ENCODE measurements at places on chromosomes 7 and 10.
A peak's percentile ranks its signal among the peaks of the same experiment; 100 is the strongest.

DNA sequence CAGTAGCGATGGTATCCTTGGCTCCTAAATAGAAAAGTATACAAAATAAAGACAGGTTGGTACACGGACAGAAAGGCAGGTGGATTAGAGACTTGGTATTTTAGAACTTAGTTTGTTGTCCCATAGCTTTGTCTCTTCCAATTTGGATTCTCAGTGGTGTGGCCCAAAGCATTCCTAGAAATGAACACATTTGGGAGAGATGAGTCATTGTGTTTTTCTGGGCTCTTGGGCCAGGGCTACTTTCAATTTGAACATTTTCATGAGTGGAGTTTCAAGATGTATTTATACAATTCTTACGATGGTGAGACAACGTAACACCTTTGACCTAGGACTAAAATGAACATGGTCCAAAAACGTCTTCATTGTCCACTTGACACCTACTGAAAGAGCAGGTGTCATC, 225.1 kb upstream of the YAE1 start:
- DNase-seq, result no peak

DNA sequence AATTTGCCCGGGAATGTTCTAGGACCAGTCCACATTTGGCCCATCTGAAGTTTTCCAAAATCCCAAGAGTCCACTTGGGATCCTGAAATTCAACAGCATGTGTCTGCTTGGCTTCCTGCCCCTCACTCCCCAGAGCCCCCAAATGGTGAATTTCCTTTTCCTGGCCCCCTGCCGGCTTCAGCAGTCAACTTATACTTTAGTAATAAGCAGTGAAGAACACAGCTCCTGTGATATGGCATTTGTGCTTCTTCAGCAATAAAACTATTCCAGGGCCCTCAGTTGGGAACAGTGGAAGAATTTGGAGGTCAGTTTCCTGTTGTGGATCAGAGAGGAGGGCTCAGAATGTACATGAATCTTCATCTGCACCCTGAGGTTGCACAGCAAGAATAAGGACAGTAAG, 51.1 kb downstream of the PRF1 start:
- no peak for DNase-seq

DNA sequence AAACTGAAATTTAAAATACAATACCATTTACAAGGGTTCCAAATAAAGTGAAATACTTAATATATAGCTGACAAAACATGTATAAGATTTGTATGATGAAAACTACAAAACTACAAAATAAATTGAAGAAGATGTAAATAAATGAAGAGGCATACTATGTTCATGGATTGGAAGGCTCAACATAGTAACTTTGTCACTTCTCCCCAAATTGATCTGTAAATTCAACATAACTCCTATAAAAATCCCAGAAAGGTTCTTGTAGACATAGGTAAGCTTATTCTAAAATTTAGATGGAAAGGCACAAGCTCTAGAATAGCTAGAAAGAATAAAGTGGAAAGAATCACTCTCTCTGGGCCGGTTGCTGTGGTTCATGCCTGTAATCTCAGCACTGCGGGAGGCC, 24.2 kb upstream of the NFKB2 start:
- DNase-seq, result no peak

- DNase-seq, result no peak
Measured at GRCh38 chr7:48781752-48782151, 142.6 kb upstream of the CDC14C start.

DNA sequence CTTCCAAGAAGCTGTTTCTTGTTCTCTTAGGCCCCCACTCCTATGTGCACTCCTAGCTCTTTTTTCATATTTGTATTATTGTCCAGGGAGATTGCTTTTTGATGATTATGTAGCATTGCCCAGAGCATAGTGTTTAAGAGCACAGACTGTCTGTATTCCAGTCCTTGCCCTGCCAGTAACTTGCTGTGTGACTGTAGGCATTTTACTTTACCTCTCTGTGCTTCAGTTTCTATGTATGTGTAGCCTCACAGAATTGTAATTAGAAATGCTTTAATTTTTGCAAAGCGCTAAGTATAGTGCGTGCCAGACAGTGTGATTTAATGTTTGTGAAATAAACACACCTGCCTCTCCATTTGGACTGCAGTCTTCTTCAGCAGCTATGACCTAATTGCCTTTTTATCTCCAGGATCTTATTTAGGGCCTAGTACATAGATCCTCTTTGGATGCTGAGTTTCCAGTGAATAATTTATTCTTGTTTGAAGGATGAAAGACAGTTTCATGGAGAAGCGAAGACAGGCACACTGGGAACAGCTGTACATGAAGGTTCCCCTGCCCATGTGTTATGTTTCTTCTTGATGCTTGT, 1.4 kb downstream of the SEC23IP start:
- no peak for DNase-seq

GRCh38 chr7:15802425-15802824, 115.9 kb upstream of the MEOX2 start:
- no peak for DNase-seq

DNA sequence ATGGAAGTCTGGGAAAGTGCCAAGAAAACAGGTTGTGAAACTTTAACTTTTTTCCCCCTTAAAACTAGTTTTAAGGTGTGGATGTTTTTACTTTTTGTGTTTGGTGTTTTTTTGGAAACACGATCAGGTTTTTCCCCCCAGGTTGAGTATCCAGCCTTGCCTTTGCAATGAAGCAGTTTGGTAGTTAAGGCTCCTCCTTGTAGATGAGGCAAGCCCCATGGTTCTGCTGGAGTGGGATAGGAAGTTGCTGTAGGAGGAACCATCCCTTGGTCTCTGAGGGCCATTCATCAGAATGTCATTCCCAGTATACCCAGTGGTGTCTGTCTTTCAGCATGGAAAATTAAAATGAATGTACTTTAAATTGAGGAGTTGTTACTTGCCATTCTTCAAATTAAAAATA, 2.7 kb downstream of the CUL1 start:
- no peak for DNase-seq

- DNase-seq, result no peak
Measured at GRCh38 chr10:53843736-53844362, 957.2 kb downstream of the PCDH15 start.

DNA sequence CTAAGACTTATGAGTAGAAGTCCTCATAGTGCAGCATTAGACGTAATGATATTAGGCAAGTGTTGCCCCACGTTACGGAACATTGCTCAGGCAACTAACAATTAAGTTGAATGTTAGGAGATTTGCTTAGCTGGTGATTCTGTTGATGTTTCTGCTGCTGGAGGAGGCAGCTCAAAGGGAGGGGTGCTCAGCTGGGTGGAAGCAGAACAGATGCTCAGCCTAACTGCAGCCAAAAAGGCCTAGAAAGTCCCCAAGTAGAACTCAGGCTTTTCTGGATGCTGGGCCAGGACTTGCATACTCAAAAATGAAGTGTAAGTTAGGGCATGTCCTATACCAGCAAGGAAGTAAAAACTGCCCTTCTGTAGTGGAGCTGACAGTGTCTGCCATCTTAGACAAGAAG, 201.4 kb downstream of the ADRA2A start:
- no peak for DNase-seq

DNA sequence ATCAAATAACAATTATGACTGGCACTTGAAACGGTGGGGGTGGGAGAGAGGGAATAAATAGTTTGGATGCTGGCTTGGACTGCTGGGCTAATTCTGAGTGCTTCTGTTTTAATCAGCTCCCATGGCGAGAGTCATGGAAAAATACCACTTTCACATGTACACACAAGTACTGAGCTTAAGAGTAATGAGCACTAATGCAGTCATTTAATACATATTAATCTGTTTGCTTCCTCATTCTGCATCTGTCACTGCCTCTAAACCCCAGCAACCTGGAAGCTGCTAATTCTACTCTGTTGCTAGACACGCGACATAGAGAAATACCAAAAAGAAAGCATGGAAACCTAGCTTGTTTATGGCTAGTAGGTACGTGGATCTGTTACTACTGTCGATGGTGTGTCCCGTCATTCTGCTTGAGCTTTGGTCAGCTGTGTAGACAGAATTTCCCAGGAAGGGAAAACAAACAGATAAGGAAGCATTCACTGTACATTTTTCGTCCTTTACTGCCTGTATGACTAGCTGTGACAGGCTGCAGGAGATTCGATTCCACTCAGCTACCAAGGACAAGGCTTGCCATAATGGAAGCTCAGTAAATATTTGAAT, 238.8 kb downstream of the BAMBI start:
- no peak for DNase-seq

DNA sequence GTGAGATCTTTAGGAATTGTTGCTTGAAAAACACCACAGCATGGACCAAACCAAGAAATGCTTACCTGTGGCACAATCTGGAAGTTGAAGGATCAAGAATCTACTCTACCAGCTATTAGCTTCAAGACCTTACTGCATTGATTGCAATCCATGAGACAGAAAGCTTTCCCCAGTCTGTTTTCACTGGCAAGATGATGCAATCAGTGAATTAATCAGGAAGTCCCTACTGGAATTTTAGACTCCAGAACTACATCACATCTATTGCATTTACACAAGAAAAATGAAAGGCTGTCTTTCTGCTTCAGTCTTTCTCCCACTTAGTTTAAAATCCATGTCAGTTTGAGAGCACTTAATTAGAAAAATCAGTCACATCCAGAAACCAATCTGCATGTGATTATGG, 191.7 kb downstream of the TFEC start:
- no peak for DNase-seq

GRCh38 chr7:2873146-2873545, 29.0 kb upstream of the GNA12 start:
- no peak for DNase-seq

DNA sequence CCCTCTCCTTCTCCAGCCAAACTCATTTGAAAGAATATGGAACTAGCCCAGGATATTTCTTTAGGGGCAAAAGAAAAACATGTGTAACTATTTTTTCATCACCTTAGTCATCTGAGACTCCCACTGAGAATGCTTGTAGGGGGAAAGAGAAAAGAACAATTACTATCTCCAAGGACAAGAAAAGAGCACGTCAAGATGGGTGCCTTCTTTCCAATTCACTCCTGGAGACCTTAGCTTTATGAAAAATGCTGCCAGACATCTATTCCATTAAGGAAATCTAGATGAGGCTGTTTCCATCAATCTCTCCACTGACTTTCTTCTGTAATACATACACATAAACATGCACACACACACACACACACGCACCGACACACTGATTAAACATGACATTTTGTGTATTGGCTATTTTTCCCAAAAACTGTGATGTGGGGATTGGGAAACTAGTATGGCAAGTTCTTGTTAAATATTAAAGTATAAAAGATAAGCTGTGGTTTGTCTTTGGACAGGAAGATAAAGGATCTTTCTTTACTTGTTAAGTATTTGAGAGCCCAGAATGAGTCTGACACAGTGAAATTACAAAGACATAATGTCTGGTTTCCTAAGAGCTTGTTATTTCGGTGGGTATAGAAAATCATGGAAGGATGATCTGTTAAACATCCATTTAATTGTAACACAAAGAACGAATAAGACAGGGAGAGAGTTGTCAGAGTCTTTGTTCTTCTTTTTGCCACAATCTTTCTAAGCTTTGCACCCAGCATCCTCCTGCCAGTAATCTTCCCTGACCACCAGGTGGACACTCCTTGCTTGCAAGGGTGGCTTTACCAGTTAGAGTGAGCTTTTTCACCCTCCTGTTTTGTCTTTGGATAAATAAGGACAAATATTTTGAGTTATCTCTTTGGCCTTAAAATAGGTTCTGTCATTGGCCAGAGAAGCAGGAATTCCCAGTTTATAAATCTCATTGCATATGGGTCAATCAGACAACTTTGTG, 177.3 kb upstream of the TMEM72 start:
- no peak for DNase-seq

DNA sequence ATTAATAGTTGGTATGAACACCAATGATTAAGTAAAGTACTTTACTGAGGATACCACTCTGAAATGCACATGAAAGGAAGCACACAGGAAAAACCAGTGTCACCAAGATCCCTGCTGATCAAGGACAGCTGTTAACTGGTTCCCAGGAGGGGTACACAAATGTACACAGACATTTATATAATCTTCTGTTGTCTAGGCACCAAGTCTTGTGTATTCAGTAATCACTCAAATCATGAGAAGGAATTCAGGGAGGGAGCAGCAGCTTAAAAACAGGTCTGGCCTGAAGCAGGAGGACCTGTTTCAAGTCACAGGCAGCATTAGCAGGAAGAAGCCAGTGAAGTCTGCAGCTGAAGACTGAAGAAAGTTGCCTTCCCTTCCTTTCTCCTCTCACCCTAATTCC, 18.7 kb downstream of the MPP7 start:
- no peak for DNase-seq

DNA sequence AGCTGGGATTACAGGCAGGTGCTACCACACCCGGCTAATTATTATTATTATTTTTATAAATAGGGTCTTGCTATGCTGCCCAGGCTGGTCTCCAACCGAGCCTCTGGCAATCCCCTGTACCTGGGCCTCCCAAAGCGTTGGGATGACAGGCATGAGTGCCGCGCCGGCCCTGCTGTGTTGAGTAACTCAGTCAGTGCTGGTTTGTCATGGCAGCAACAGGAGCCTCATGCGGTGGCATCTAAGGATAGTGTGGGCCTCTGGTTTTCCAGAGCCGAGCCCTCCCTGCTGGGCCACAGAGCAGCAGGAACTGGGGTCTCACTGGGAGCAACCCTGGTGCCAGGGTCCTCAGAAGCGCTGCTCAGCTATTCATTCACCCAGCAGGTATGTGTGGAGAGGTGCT, 244.7 kb downstream of the ELFN1 start:
- no peak for DNase-seq

- no peak for DNase-seq
Measured at GRCh38 chr10:118045158-118045836, 1.4 kb downstream of the RAB11FIP2 start.

- DNase-seq, result peak; percentile 37
Measured at GRCh38 chr7:148914208-148914777, 30.2 kb upstream of the EZH2 start.

GRCh38 chr10:75685187-75685586, 253.8 kb downstream of the LRMDA start:
- no peak for DNase-seq

DNA sequence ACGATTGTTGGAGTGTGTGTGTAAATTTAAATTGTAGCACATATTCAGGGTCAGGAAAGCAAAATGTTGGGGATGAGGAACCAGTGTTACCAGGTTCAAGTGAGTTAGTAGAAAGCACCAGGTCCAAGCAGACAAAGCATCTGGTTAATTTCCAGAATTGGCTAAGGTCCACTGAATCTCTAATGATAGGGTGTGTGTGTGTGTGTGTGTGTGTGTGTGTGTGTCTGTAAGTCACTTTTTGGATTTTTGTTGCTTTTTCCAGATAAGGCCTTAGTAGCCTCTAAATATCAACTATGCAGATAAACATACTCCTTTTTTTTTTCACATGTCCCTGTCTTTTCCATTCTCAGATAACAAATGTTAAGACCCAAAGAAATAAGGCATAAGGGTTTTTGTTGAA, 36.6 kb upstream of the FMC1 start:
- DNase-seq, result no peak

- no peak for DNase-seq
Measured at GRCh38 chr10:96366508-96366907, 7.7 kb upstream of the OPALIN start.

DNA sequence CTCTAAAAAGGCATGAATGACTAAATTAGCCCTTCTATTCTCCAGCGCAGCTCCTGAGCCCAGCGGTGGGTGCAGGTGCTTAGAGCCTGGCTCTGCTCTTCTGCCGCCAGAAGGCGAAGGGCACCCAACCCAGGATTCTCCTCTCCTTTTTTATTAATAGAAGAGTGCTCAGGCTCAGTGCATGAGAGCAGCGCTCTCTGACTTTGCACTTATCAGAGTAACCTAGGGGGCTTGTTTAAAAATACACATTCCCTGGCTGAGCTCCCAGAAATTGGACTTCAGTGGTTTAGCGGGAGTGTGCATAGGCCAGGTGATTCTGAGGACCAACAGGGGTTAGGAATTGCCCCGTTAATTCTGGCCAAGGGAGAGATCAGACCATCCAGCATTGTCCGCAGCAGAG, 1.7 kb upstream of the PFKP start:
- DNase-seq, result no peak

All from stimulated activated CD4-positive, alpha-beta T cell treated with anti-CD3 and anti-CD28 coated beads, Interleukin-15, amount 100 ng/mL, for 1 hour (primary cell).